ENCODE measurements at places on chromosomes 5 and 9.
A peak's percentile ranks its signal among the peaks of the same experiment; 100 is the strongest.

- DNase-seq: no peak
These were observed 30.7 kb downstream of the DNM1 start for GRCh38 chr9:128233817-128234406.

DNA sequence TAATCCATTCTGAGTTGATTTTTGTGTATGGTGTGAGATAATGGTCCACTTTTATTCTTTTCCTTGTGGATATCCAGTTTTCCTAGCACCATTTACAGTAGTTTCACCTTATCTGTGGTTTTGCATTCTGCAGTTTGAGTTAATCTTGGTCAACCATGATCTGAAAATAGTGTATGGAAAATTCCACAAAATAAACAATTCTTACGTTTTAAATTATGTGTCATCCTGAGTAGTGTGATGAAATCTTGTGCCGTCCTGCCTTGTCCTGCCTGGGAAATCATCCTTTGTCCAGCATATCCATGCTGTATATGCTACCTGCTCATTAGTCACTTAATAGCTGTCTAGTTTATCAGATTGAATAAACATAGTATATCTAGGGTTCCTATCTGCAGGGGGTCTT is 42.1 kb downstream of the CDC42SE2 start:
- DNase-seq: no peak

DNA sequence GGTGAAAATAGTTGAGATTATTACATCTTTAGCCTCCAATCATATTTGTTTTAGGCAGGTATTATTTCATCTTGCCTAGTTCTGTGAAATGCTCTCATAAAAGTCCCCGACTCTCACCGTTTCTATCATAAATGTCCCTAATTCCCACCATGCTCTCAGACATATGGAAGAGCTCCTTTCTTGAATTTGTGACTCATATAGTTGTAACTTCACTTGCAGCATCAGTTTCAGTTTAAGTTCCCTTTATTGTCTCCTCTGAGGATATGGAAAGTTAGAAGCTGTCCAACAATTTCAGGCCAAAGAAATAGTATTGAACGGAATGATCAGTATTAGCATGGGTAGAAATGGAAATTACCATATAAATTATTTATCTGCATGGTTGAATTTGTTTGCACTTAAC is 187.5 kb upstream of the NR4A3 start:
- no peak for DNase-seq

GRCh38 chr5:175466700-175467318 is 11.6 kb upstream of the SFXN1 start:
- no peak for DNase-seq

DNA sequence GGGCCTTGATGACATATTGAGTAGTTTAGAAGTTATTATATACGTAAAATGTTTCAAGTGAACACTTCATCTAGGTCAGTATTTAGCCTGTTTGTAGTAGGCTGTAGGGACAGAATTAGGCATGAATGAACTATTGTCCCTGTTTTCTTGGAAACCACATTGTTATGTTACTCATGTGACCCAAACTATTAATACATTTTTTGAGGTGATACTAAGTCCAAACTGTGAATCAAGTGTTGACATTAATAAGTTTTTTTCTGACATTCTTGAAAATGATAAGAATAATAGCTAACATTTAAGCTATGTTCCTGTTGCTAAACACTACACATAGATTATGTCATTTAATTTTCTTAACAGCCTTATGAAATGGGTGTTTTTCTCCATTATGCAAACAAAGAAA is 1642.7 kb upstream of the WWC1 start:
- no peak for DNase-seq

- DNase-seq: no peak
These were observed 6.7 kb upstream of the NXNL2 start for GRCh38 chr9:88528080-88528790.

- no peak for DNase-seq
These were observed 31.3 kb downstream of the TMEM174 start for GRCh38 chr5:73204332-73204731.

GRCh38 chr9:111937781-111938426 is 41.3 kb downstream of the UGCG start:
- peak; percentile 59 for DNase-seq

- no peak for DNase-seq
These were observed 73.0 kb upstream of the SPOCK1 start for GRCh38 chr5:137572042-137572695.

GRCh38 chr5:94691291-94691690 is 72.8 kb downstream of the SLF1 start:
- DNase-seq: no peak

GRCh38 chr5:154205441-154206117 is 15.0 kb downstream of the GALNT10 start:
- DNase-seq: no peak

GRCh38 chr9:125908136-125908535 is 161.0 kb downstream of the PBX3 start:
- no peak for DNase-seq

DNA sequence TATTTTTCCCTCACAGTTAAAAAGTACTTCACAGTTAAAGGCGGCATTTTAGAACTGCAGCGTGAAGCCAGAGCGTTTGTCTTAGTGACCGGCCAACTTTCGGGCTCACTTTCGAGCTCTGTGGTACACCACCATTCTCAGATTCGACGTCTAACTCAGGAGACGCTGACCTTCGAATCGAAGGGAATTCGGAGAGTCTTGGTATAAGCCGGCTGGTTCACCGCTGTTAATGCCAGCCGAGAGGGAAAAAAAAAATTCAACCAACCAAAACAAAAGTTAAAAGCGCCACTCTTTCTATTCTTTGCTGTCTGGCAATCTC is 544 bp upstream of the SNX24 start:
- DNase-seq: no peak

DNA sequence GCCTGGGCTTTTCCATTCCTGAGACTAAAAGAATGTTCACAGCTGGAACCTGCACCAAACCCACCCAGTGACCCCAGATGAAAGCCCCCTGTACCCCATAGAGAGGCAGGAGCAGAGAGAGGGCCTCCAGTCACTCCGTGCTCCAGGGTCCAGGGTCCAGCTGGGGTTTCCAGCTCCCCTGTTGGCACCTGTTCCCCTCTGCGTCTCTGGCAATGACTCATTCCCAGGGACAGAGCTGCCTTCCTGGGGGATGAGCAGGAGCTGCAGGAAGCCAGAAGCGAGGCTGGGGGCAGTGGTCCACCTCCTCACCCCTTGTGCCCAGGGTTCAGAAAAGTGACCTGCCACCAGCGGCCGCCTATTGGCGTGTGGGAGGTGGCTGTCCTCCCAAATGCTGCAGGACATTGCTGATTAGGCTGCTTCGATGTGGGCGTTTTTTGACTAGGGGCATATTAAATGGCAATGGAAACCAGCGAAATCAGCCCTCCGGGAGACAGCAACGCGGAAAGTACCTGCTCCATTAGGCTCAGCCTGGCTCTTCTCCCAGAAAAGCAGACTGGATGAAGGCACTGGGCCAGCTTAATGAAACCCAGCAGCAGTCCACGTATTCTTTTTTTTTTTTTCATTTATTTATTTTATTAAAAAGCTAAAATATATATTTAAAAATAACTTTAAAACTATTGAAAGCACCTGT is 97.4 kb downstream of the DAP start:
- DNase-seq: no peak

DNA sequence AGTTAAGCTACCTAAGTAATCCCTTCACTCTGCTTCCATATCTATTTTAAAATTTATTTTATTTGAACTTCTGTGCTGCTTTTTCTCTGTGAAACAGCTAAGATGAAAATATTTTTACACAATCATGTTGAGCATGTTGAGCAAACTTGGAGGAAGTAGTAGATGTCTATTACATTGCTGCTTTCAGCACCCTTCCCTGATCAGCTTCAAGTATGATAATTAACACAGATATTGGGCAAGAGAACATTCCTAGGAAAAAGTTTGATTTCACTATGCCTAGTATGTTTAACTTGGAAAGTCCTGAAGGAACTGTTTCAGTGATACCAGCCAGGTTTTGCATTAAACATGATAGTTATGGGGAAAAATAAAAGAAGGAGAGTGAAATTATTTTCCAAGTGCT is 283.6 kb downstream of the ELAVL2 start:
- no peak for DNase-seq

DNA sequence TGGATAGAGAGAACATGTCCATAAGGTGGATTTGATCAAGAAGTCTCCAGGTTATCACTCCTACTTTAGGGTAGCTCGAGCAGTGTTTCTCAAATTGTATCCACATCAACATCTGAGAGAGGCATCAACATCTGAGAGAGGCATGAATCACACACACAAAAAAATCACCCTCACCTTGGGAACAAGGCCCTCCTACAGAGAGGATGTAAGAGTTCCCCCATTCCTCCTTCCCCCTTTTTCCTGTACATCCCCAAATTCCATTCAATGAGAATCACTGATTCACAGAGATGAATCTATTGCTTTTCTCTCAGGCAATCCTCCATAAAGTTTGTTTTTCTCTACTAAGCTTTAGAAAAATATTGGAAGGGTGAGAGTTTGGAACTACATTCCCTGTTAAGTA is 233.4 kb upstream of the CDH6 start:
- DNase-seq: no peak

GRCh38 chr9:126849591-126850225 is 10.7 kb upstream of the ZBTB34 start:
- no peak for DNase-seq

- peak; percentile 60 for DNase-seq
These were observed 12.7 kb downstream of the KCTD16 start for GRCh38 chr5:144183254-144183889.

- no peak for DNase-seq
These were observed 2.7 kb downstream of the SHB start for GRCh38 chr9:38066197-38066913.

DNA sequence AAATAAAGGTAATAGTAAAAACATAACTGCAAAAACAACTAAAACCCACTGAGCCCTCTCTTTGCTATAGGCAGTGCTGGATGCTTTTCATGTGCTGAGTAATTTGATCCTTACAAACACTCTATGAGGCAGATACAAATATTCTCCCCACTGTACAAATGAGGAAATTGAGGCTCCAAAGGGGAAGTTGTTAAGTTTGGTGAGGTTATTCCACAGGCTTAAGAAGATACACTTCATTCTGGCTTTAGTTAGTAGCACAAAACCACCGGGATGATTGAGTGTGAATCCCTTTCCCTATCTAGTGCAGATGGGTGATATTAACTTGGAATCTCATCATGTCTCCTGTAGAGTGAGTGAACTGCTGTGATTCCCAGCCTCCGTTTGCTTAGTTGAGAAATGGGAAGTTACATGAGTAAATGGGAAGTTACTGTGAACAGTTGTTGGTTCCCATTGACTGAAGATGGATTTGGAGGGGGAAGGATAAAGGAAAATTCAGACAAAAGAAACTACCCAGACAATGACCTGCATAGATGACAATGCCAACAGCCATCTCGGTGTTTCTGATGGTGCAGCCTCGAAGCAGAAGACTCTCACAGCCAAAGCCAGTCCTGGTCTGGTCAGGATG is 208.3 kb downstream of the ATP10B start:
- no peak for DNase-seq

DNA sequence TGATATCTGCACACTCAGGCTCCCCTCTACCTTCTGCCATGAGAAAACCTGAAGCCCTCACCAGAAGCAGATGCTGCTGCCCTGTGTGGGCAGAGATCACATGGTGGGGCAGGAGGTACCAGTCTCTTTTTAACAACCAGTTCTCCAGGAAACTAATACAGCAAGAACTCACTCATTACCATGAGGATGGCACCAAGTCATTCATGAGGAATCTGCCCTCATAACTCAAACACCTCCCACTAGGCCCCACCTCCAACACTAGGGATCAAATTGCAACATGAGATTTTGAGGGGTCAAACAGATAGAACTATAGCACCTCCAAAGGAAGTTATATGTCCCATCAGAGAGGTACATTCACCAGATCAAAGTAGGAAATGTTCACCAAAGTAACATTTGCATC is 136.3 kb upstream of the SHB start:
- no peak for DNase-seq

DNA sequence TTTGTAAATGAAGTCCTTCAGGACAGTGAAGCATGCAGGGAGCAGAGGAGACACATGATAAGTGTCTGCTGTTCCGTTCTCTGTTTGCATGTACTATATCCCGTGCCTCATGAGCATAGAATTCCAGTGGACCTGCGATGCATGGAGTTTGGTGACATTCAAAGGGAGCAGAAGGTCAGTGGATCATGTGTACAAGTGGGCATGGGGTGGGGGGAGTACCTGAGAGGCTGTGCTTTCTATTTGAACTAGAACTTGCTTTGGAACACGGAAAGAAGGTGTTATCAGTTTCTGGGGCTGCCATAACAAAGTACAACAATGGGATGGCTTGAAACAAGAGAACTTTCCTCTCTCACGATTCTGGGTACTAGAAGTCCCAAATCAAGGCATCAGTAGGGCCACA is 5.1 kb upstream of the CCNJL start:
- DNase-seq: no peak

DNA sequence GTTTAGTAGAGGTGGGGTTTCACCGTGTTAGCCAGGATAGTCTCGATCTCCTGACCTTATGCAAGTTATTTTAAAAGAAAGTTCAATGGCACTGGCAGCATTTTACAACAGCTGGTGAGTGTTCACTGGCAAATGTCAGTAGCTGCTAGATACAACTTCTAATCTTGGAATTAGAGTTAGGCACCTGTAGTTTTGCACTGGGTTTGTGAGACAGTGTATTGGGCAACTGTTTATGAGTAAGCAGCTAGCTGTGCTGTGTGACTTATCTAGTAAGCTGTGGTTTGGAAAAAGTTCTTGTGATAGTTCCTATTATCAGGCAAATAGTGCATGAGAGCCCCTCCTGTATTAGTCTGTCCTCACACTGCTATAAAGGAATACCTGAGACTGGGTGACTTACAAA is 61.5 kb downstream of the UBE2QL1 start:
- DNase-seq: no peak

DNA sequence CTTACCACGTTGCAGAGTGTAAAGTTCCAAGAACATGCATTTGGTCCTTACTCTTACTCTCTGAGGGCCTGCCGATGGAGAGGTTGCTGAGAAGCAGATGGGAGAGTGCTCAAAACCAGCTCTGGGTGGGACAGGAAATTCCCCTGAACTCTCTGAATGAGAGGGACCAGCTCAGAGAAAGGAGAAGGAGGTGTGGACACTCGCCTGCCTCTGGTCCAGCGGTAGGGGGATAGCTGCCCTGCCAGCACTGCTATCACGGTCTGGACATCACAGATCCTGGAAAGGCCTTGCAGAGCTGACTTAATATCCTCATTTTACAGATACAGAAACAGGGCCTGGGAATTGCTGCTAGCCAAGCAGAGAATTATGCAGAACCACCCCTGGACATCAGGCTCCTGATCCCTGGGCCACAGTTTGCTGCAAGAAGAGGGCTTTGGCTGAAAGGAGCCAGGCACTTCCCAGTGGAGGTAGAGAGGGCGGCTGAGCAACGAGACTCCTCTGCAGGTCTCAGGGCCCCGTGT is 4.9 kb downstream of the TRAF1 start:
- no peak for DNase-seq

DNA sequence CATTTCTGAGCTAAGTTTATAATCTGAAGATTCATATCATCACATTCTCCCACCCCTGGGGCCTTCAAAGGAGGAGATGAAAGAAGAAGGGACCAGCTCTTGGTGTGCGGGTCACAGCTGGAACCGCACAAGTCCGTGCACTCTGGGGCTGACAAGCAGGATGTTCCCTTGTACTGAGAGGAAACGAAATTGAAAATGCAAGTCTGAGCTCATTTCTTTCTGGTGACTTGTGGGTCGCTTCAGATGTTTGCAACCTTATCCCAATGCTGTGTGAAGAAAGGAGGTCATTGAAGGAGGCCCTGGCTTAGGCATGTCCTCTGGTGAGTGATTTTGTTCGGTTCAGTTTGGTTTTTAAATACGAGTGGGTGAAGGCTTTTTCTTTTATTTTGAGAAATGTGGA is 59.6 kb downstream of the C9orf152 start:
- DNase-seq: peak; percentile 55

- no peak for DNase-seq
These were observed 76.0 kb upstream of the TMC1 start for GRCh38 chr9:72445306-72445995.
